Activated naive CD4-positive, alpha-beta T cell (primary cell): ENCODE measurements at places on chromosomes 2 and 18.
A peak's percentile ranks its signal among the peaks of the same experiment; 100 is the strongest.

DNA sequence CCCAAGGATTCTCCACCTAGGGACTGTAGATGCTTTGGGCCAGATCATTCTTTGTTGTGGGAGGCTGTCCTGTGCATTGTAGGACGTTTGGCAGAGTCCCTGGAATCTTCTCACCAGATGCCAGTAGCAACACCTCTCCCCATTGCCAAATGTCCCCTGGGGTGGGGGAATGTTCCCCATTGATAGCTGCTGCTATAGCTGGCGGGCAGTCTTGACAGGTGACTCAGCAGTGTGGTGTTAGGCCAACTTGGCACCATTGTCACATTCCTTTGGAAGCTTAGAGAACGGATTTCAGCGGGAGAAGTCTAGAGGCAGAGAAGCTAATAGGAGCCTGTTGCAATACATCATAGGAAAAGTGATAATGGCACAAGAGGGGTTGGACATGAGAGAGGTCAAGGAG lies 495.7 kb upstream of the SMIM21 start:
- no peak for DNase-seq

GRCh38 chr2:54416166-54416813 lies 39.8 kb upstream of the SPTBN1 start:
- no peak for DNase-seq

GRCh38 chr18:48036641-48037421 lies 106.4 kb upstream of the SMAD2 start:
- no peak for DNase-seq

GRCh38 chr2:202113571-202114142 lies 40.6 kb downstream of the KIAA2012 start:
- DNase-seq: no peak

- no peak for DNase-seq
Measured at GRCh38 chr2:8333177-8333831, 348.6 kb upstream of the ID2 start.

- DNase-seq: no peak
Measured at GRCh38 chr2:149715005-149715592, 127.5 kb upstream of the MMADHC start.

DNA sequence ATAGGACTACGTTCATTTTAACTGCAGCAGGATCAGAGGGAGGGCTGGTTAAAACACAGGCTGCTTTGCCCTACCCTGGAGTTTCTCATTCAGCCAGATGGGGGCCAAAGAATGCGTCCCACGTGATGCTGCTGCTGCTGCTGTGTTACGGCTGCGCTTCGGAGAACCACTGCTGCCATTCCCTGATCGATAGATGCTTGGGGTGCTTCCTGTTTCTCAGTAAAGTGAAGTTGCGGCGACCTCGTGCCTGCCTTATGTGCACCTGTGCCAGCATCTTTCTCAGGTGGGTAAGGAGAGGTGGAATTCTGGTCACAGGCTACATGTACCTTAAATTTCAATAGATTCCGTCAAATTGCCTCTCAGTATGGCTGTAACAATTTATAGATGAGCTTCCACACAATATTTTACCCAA lies 24.7 kb upstream of the TOGARAM2 start:
- no peak for DNase-seq

DNA sequence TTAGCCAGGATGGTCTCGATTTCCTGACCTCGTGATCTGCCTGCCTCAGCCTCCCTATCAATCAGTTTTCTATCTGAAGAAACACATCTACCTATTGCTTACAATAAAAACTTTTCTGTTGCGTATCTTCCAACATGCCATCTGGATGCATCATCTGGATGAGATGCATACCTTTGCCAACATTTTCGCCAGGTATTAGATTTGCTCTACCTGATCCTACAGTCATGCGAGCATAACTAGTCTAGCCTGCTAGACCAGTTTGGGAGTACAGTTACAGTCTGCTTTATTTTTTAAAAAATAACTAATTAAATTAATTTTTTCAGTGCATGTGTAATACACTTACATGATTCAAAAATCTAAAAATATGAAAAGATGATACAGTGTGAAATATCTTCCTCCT lies 334.0 kb upstream of the MEX3C start:
- no peak for DNase-seq

DNA sequence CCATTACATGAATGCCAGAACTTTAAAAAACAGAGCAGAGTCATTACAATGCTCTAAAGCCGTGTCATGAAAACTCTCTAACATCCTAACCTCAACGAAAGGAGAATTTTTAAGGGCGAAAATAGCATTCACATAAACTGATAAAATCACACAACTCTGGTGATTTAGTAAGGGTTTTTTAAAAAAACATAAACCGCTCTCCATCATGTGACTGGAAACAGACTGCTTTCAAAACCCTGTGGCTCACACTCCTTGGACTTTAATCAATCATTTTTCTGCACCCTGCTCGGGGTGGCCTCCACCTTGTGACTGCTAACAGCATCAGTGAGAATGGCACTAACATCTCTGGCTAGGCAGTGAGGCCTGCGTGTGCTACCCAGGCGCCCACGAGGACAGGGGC lies 12.1 kb downstream of the DOCK10 start:
- no peak for DNase-seq

- no peak for DNase-seq
Measured at GRCh38 chr2:207088839-207089238, 76.9 kb downstream of the KLF7 start.

DNA sequence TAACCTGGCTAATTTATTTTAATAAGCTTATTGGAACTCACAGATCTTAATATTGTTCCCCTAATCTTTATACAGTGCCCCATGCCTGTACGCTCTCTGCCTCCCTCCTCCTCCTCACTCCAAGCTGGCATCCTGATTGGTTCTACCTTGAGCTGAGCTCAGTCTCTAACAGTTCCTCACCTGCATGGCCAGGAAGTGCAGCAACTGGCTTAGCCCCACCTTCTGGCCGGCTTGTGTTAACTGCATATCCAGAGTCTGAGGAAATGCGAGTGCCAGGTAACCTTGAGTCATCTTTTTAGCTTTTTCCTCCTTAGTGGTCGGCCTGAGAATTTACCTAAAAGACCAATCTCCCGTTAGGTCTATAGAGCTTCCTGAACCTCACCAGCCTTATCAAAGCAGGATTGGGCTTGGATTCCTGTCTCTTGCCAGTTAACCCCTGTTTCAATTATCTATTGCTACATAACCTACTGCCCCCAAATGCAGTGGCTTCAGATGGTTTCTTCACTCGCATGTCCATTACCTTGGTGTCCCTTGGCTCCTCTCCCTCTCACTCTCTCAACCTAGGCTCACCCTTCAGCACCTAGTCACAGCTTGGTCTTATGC lies 89.5 kb upstream of the STK39 start:
- peak; percentile 27 for DNase-seq

GRCh38 chr2:113901943-113902342 lies 12.1 kb downstream of the ACTR3 start:
- DNase-seq: no peak

- DNase-seq: no peak
Measured at GRCh38 chr18:11695736-11696135, 6.7 kb downstream of the GNAL start.

DNA sequence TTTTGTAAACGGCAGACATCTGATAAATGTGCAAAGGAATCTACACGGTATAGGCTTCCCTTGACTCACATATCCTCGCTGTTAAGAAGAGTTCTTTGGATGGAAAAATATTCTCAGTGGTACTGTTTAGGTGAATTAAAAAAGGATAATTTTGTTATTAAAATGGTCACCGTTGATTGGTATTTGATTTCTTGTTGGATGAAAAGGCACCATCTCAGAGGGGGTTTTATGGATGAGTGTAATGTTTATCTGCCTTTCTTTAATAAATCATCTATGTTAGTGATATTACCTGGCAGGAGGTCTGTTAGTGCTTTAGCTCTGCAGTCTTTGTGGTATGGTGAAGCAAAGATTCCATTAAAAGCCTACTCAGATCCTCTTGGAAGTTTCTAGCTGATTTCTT lies 92.3 kb downstream of the MGAT5 start:
- DNase-seq: no peak

- no peak for DNase-seq
Measured at GRCh38 chr2:100560216-100560830, 2.5 kb upstream of the PDCL3 start.

GRCh38 chr2:188870289-188870688 lies 103.9 kb upstream of the COL3A1 start:
- DNase-seq: no peak

DNA sequence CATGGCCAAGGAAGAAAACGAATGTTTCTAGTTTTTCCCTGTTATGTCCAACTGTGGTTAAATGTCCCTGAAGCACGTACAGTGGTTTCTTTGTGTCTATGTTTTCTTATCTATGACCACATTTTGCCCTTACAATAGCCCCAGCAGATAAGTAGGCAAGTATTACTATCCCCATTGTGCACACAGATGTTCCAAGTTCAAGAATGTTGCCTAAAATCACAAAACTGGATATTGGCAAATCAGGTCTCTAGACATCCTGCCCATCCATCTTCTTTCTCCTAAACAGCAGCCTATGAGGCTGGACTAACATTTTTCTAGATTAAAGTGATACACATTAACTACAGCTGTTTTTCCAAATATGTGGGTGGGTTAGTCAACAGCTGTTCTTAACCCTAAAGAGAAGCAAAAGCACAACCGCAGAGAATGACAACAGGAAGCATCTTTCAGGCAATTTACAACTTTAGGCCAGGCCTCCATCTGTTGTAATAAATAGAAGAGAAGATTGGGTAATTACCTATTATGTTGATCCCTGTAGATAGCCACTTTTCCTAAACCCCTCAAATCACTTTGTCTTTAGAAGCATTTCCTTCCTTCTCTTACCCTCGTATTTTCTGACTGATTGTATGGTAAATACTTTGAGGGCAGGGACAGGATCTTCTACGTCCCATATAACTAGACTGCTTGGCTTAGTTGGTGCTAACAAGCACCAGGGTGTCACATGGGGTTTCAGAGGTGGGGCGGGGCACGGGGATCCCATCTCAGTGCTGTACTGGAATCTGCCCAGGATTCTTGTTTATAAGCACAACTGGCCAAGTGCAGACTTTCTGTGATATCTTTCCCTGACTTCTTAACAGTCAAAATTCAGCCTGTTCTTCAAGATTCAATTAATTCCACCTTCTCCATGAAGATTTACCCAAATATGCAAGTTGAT lies 132.1 kb upstream of the SETBP1 start:
- no peak for DNase-seq

DNA sequence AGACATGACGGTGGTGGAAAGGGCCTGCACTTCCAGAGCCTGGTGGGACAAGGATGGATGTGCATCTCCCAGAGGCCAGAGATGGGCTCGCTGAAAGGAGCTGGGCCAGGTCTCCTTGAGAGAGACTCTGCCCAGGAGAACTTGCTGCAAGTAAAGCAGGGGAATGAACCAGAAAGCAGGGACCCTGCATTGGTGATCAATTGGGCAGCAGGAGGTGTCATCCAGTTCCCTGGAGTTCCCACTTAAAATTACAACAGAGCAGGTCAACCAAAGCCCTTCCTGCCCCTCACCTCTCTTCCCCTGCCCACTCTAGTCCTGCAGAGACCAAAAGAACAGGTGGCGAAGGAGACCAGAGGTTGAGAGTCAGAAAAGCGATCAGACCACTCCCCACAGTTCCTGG lies 69.7 kb upstream of the CAB39 start:
- DNase-seq: no peak

DNA sequence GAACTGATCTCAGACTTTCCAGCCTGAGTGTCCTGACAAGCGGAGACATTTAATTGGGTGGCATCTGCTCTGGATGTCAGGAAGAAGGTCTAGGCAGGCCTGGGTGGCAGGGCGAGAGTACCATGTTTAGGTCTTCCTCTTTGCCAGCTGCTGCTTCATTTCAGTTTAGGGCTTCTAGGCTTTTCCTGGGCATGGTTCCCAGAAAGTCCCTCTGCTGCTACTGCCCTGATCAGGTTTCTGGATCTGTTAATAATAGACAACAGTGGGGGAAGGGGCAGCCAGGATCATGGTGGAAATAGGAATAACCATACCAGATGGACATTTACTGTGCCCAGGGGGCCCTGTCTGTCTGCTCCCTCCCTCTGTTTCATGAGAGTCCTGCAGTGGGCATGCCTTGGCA lies 2.3 kb upstream of the PLCD4 start:
- DNase-seq: no peak

GRCh38 chr2:38605298-38605830 lies 2.6 kb upstream of the HNRNPLL start:
- no peak for DNase-seq

GRCh38 chr2:238261718-238262375 lies 22.0 kb upstream of the HES6 start:
- no peak for DNase-seq

DNA sequence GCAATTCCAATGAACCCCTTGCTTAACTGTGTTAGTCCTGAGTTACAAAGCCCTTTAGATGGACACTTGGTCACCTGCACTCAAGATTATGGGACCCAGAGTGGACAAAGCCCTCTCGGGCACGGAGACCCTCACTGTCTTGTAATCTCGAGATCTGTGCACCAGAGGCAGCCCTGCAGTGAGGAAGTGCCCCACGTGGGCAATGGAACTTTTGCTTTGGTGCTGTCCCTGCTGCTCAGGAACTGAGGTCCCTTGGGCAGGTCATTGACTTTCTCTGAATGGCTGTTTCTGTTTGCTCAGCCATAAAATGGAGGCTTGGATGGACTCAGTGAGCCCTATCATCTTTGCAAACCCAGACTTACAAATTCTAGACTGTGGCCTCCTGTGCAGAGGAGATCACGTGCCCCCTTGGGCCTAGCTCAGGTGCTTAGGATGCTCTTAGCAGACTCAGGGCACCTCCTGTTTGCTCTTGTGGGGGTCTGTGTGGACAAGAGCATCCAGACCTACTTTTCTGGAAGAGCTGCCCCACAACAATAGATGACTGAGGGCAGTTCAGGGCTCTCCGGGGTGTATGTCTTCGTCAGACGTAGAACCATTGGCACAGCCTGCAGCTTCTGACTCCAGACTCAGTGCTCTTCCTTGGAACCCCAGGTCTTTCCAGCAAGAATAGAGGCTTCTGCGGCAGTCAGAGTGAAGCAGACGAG lies 94.5 kb upstream of the HS6ST1 start:
- DNase-seq: no peak

DNA sequence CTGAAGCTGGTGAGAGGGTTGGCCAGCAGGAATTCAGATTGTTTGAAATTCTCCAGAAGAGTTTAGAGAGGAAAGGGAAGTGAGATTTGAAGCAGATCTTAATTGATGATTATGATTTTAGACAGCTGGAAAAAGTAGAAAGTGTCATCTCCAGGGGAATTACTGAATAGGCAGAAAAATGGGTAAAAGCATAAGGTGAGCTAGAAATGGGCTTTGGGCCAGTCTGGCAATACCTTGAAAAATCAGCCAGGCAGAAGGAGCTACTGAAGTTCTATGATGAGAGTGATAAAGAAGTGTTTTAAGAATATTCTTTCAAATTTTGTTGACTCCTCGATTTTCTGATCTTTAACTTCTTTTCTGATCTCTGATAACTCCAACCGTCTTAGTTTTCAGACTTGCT lies 172.9 kb upstream of the CCDC150 start:
- no peak for DNase-seq
